Stimulated activated CD4-positive, alpha-beta T cell treated with anti-CD3 and anti-CD28 coated beads, Interleukin-15, amount 100 ng/mL, for 1 hour (primary cell): ENCODE measurements at places on chromosomes 7 and 10.

GRCh38 chr7:127652333-127653248 is 597 bp downstream of the SND1 start:
- DNase-seq, result no peak

DNA sequence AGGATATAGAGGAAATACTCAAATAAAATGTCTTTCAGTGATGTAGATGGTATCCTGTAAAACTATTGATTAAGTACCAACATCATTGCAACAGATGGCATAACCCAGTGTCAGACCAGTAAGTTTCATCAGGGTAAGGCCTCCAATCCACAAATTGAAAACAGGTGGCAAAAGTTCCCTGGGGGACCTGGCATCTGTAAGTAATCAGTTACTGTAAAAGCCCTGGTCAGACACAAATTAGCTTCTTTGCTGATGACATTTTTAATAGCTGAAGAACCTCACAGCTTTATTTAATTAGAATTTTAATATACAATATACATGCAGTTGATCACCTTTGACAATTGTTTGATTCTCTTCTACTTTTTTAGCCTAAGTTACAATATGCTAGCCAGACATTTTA is 152.5 kb downstream of the PLXDC2 start:
- DNase-seq, result no peak

DNA sequence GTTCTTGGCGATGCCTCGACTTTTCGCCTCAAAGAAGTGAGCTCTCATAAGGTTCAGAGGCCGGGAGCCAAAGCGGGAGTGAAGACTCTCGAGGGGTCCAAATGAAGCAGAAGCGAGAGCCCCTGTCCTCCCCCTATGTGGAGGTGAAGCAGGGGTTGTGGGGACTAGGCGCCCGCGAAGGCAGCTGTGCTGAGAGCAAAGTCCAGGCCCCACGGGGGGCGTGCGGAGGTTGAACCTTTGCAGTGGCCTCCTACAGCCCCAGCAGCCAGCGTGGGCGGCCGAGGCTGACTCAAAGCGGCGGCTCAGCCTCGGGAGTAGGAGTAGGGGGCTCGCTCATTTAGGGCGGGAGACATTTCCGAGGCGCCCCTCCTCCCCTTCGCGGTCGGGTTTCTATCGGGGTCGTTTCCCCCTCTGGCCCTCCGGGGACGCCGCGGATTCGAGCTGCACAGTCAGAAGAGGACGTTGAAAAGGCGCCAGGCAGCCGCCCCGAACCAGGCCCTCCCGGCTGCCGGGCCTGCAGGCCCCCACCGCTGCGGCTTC is 553 bp upstream of the ADD3 start:
- DNase-seq, result peak; percentile 54

DNA sequence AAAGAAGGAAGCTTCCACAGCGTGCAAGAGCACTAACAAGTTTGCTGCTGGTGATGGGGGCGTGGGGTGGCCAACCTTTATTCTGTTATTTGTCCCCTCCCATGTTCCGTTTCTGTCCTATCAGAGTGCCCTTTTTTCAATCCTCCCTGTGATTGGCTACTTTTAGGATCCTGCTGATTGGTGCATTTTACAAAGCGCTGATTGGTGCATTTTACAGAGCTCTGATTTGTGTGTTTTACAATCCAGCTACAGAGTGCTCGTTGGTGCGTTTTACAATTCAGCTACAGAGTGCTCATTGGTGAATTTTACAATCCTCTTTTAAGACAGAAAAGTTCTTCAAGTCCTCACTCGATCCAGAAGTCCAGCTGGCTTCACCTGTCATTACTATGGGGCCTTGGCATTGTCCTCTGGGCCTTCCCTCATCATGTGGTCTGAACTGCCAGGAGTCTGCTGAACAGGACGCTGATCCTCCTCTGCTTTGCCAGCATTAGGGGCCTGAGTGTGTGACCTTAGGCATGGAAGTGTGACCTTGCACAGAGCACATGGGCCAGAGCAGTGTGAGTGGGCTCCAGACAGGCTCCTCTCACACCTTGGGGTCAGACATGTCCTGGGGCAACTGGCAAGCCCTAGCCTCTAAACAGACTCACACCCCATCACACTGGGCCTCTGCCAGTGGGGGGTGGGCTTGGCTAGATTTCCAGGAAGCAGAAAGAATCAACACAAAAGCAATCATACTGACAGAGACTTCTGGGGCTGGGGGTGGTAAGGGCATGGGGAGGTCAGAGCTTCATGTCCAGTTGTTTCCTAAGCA is 167.4 kb downstream of the PTPN20 start:
- no peak for DNase-seq

GRCh38 chr10:24701447-24701846 is 22.2 kb downstream of the ARHGAP21 start:
- DNase-seq, result no peak

GRCh38 chr7:87339373-87339897 is 6.0 kb upstream of the CROT start:
- no peak for DNase-seq

GRCh38 chr7:151168003-151168786 is 701 bp upstream of the GBX1 start:
- DNase-seq, result peak; percentile 61

- DNase-seq, result no peak
These were observed 218.6 kb downstream of the CELF2 start for GRCh38 chr10:11236234-11236633.

DNA sequence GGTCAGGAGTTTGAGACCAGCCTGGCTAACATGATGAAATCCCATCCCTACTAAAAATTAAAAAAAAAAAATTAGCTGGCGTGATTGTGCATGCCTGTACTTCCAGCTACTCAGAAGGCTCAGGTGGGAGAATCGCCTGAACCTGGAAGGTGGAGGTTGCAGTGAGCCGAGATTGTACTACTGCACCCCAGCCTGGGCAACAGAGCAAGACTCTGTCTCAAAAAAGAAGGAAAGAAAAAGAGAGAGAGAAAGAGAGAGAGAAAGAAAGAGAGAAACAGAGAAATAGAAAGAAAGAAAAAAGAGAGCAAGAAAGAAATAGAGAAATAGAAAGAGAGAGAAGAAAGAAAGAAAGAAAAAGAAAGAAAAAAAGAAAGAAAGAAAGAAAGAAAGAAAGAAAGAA is 292.8 kb upstream of the KLF6 start:
- DNase-seq, result no peak

DNA sequence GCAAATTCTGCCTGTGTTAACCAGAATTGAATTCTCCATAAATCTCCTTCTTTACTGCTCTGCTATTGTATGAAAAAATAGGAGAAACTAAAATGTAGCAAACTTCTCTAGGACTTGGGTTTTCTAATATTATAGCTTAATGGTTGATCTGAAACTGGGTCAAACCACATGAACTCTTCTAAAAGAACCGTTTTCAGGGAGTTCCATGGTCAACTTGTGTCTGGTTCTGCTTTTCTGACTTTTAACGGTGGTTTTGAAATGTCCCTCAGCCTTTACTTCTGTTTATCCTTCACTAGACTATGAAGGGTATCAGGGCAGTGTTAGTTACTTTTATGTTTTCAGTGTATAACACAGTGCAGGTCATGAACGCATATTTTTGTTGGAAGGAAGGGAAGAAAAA is 242.2 kb downstream of the TSPAN12 start:
- no peak for DNase-seq

DNA sequence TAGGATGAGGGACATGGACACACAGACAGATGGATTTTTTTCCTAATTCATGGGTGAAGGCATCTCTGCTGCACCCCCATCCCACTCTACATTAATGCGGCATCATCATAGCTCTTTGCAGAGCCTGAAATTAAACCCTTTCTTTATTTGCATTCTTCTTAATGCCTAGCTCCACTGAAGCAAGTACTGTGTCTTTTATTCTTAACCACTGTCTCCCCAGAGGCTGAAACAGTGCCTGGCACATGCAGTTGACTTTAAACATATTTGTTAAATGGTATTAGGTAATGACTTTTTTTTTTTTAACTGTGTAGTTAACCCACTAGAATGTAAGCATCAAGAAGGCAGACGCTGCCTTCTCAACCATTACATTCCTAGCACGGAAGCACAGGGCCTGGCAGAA is 73.5 kb downstream of the SMURF1 start:
- no peak for DNase-seq
